HAP-1 (cell line): ENCODE measurements at places on chromosomes 11 and 22.

DNA sequence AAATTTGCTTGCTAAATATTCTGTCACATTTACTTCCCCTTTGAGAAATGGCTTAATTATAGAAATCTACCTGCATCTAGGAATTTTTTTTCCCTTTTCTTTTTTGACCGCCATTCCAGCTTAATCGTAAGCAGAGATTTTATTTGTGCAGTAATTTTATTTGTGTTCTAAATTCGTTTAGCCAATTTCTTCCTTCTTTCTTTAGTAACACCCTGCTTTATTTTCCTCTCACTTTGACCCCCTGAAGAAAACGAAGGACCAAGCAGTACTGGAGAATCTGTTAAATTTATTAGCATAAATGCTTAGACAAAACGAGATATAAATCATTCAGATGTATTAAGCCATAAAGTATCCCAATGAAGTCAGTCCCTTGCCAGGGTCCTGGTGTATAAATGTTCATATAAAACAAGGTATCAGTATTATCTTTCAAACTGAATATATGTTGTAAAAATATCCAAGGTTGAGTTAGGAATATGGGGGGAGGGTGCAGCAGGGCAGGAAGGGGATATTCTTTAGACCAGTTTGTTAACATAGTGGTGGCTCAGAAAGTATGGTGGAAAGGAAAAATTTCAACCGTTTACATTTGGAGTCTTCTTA lies 5.1 kb upstream of the WT1 start:
- DNase-seq: no peak

- DNase-seq: peak; percentile 88
These were observed 34.1 kb downstream of the NEU3 start for GRCh38 chr11:75022759-75023396.

DNA sequence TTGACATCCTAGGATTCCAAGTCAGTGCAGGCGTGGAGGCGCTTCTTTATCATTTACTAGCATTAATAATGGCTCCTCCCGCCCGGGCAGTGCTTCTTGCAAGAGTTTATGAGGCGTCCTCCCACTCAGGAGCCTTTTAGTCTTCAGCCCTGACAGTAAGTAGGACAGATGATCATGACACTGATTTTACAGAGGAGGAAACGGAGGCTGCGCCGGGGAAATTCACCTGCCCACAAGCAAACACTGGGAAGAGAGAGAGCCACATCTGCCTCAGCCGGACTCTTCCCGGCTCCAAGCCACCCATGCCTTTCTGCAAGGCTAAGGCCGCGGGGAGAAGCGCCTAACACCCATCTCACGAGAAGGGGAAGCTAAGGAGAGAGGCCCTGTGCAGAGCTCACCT lies 35.9 kb downstream of the KIAA0930 start:
- no peak for DNase-seq

GRCh38 chr11:91156041-91156440 lies 933.2 kb upstream of the CHORDC1 start:
- DNase-seq: no peak

DNA sequence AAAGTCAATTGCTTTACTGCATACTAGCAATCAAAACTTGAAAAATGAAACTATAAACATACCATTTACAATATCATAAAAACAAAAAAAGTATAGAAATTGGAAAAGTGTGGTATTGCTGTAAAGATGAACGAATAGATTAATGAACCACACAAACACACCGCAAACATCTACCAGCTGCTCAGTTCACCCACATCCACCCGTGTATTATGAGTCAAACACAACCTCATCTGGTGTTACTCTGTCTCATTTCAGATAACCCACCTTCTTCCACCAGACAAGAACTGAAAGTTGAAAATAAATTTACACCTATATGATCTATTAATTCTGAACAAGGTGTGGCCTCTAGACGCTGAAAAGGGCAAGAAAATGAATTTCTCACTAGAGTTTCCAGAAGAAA lies 53.3 kb downstream of the BLID start:
- DNase-seq: no peak

DNA sequence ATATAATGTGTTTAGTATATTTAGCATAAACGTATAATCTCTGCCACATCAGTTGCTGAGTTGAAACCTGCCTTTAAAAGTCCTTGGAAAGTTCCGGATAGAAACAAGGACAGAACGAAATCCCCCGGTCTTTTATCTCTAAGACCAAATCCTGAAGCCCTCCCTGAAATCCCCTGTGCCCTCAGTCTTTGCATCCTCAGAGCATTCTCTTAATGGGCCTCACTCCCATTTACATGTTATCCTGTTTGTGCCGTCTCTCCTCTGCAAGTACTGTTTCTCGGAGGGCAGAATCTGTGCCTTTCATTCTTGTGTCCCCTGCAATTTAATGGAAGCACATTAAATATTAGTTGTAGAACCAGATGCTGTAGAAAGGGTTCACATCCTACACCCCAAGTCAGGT lies 56.0 kb downstream of the ZNRF3 start:
- DNase-seq: no peak

GRCh38 chr11:121574801-121575200 lies 122.0 kb upstream of the SORL1-AS1 start:
- no peak for DNase-seq

- DNase-seq: no peak
These were observed 385.7 kb downstream of the SOX6 start for GRCh38 chr11:15970506-15971214.

- DNase-seq: no peak
These were observed 17.0 kb downstream of the FADS3 start for GRCh38 chr11:61874377-61874809.

DNA sequence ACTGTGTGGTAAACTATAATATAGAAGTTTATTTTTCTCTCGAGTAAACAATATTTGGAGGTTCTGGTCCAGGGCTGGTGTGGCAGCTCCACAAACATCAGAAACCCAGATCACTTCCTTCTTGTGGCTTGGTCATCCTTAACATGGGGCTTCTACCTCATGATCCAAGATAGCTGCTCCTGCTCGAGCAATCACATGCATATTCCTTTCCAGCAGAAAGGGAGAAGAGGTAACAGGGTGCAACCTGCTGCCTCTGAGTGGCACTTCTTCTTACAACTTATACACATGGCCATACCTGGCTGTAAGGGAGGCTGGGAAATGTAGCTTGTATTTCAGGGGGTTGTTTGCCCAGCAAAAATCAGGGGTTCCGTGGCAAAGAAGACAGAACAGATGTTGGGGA lies 44.6 kb upstream of the SYT7 start:
- DNase-seq: no peak

GRCh38 chr11:39968071-39968470 lies 1491.4 kb downstream of the LRRC4C start:
- DNase-seq: no peak

DNA sequence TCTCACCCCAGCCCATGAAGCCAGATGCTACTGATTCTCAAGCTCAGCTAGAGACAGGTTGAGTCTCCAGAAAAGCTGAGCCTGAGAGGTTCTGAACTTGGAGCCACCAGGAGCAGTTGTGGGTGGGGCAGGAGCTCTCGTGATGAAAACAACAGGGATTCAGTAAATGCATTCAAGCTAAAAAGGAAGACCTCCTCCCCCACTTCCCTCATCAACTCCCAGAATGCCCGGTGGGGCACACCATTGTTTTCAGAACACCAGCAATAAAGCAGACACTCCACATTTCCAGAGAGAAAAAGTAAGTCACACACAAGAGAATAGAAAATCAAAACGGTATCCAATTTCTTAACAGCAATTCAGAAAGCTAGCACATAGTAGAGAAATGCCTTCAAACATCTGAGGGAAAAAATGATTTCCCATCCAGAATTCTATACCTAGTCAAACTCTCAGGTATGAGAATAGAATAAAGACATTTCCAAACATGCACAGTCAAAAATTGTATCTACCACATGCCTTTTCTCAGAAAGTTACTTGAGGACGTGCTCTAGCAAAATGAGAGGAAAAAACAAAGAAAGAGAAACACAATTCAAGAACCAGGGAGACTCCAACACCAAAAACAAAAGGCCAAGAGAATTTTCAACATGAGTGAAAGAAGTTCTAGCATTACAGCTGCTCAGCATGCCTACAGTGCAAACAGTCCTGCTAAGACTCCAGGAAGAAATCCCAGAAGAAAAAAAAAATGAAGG lies 56.8 kb downstream of the CDKN1C start:
- DNase-seq: no peak

GRCh38 chr11:34288492-34288891 lies 69.3 kb downstream of the ABTB2 start:
- no peak for DNase-seq

DNA sequence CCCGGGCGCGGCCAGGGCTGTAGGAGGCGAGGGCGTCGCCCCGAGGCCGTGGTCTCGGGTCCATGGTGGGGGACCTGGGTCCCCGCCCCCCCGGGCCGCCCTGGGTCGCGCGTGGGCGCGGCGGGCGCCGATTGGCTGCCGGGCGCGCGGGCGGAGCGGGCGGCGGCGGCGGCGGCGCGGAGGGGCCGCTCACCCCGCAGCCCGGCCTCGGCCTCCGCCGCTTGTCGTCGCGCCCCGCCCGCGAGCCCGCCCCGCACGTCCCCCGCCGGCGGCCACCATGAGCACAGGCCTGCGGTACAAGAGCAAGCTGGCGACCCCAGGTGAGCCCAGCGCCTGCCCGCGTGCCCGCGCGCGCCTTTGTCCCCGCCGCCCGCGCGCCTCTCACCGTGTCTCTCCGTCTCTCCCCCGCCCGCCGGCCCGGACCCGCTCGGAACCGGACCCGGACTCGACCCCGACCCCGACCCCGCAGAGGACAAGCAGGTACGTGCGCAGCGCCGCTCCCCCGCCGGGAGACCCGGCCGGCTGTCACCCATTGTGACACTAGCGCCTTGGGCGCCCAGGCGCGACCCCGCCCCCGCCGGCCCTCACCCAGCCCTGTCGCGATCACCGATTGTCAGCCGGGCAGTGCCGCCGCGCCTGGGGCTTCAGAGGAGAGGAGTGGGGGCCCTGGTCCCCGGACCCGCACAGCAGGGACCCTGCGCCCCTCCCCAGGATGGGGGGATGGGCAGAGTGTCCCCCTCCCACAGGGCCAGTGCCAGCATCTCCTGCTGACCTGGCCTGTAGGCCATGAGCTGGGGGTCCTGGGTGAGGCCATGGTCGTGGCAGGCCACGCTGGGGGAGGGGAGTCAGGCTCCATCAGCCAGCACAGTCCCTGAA lies at the start of gene SEPTIN5:
Gene SEPTIN5, plus strand, starts transcription at position 192 of the 876 bp plus-strand sequence. Its CDS starts 86 bp downstream, at position 278.
- DNase-seq: peak; percentile 49

- DNase-seq: peak; percentile 35
These were observed 1.0 kb upstream of the ZNF143 start for GRCh38 chr11:9459667-9460321.

DNA sequence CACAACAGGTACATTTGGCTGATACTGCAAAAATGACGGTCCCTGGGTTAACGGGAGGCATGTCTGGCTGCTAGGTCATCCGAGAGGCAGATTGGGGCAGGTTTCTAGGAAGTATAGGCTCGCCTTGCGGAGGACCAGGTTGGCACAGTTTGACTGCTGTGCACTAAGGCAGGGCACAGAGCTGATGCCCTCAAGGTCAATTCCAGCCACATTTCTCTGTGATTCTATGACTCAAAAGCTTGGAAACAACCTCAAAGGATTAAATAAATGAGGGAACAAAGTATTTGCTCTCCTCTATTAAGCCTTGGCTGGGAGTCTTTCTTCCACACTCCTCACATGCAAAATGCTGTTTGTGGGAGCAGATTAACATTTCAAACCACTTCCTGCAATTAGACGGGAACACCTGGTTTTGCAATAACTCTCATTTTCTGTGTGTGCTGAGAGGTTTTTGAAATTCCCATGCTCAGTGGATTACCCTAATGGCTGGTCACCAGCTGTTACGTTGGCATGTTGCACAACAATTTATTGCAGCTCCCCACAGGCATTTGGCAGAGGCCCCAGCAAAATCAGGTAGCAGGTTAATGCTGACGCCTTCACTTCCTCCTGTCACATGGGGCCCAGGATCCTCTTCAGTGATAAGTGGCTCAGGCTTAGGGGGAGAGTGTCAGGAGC lies 61.0 kb upstream of the PLET1 start:
- peak; percentile 8 for DNase-seq

- peak; percentile 46 for DNase-seq
These were observed 125.2 kb downstream of the TEAD1 start for GRCh38 chr11:12799334-12799835.

GRCh38 chr11:63892228-63892627 lies 24.7 kb downstream of the RCOR2 start:
- DNase-seq: no peak

GRCh38 chr22:22099194-22099486 lies 116.6 kb upstream of the TOP3B start:
- no peak for DNase-seq

GRCh38 chr11:128888034-128888985 lies 2.8 kb upstream of the KCNJ5 start:
- DNase-seq: no peak

DNA sequence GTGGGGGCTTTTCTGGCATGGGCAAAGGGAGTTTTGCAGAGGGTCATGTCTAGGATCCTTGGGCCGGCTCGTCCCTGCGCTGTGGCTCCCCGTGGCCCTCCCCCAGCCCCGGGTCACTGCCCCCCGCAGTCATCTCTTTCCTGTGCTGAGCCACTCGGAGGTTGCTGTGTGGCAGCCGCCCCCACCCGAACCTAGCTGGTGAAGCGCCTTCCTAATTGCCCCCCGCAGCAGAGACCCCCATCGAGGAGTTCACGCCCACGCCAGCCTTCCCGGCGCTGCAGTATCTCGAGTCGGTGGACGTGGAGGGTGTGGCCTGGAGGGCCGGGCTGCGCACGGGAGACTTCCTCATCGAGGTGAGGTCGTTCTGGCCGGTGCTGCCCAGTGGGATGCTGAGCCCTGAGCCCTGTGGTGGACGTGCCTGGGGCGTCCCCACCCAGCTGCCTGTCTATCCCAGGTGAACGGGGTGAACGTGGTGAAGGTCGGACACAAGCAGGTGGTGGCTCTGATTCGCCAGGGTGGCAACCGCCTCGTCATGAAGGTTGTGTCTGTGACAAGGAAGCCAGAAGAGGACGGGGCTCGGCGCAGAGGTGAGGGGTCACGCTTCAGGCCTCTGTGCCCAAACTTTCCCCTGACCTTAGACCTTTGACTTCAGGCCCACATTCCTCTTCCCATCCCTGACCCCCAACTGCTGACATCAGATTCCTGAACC lies 32.0 kb downstream of the SHANK3 start:
- no peak for DNase-seq

GRCh38 chr11:45801723-45802315 lies 3.1 kb upstream of the SLC35C1 start:
- no peak for DNase-seq

- DNase-seq: no peak
These were observed 47.4 kb downstream of the SHANK2 start for GRCh38 chr11:71204748-71205664.

- no peak for DNase-seq
These were observed 6.3 kb upstream of the CASTOR1 start for GRCh38 chr22:30295576-30295975.

DNA sequence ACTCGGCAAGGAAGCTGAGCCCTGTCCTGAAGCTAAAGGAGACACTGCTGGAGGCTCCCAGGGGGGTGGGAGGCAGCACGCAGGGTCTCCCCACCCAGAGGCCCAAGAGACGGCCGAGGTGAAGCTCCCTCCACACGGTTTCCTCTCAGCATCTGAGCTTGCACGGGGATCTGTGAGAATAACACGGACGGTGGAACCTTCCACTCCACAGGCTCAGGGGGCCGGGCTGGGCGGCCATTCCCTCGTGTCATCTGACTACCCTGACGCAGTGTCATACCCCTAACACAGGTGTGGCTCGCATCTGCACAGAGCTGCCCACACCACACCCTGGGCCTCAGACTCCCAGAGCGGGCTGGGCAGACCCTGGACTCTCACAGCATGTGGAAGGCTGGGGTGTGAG lies 409.7 kb downstream of the SHANK2 start:
- DNase-seq: no peak

GRCh38 chr22:37470087-37470445 lies 16.1 kb downstream of the MFNG start:
- DNase-seq: no peak
